Stimulated activated CD4-positive, alpha-beta T cell treated with anti-CD3 and anti-CD28 coated beads, Interleukin-15, amount 100 ng/mL, for 48 hours (primary cell): ENCODE measurements at places on chromosomes 5 and 9.

- no peak for DNase-seq
These were observed 179.7 kb upstream of the ANKRD55 start for GRCh38 chr5:56412601-56413379.

DNA sequence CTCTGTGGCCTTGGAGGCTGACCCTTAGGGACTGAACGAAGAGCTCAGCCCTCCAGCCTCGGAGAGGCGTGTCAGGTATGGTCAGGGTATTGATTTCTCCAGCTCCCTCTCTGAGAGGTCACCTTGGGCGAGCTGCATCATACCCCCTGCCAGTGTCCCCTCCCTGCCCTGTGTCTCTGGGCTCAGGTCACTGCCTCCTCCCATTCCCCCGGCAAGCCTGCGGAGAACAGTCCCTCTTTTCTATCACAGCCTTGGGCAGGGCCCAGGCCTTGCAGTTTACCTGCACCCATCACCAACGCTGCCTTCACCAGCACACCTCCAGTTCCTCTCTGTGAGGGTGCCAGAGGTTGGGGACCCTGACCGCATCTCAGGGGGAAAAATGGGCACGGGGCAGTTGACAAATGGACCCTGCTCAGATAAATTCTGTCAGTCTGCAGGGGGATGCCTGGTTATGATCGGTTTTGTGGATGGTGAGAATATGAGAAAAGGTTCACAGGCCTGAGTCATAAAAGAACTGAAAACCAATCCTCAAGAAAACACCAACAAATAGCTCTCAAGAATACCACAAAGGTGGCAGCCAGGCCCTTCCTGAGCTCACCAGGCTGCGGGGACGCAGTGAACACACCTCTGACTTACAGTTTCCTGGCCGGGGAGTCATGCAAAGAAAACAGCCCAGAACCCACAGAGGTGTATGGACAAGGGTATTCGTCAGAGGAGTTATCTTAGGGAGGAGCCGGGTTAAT, 24.7 kb upstream of the RXRA start:
- peak; percentile 56 for DNase-seq

DNA sequence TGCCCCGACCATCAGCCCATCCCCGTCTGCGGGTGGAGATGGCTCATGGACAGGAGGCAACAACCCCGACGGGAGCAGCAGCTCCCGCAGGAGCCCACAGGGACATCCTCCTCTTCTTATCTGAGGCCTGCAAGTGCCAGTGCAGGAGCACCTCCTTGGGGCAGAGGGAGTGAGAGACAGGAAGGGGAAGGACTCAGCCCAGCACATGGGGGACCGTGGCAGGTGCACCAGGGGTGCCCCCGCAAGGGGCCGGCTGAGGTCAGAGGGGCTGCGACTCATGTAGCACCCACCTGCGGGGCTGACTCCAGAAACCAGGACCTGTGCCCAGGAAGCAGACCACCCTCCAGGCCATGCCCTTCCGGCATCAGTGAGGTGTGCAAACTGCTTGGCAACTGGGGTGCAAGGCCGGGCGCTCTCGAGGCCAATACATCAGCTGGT, 259.8 kb upstream of the ADAMTS16 start:
- DNase-seq = no peak

GRCh38 chr5:40503439-40503838, 176.3 kb upstream of the PTGER4 start:
- peak; percentile 25 for DNase-seq

DNA sequence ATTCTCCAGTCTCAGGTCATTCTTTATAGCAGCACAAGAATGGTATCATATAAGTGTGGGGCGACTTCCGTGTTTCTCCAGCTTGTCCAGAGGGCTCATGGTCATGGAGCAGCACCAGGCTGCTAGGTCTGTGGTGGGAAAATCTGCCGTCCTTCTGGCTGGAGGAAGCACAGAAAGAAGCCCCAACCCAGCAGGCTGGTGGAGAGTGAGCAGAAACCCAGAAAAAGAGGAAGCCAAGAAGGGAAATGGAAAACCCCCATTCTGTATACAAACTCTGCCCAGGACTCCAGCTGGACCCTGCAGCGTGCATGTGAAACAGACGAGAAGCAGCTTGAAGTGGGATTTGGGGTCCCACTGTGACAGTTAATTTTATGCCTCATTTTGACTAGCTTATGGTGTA, 34.3 kb upstream of the OLFM1 start:
- no peak for DNase-seq

GRCh38 chr9:36676778-36677485, 104.2 kb downstream of the MELK start:
- no peak for DNase-seq

DNA sequence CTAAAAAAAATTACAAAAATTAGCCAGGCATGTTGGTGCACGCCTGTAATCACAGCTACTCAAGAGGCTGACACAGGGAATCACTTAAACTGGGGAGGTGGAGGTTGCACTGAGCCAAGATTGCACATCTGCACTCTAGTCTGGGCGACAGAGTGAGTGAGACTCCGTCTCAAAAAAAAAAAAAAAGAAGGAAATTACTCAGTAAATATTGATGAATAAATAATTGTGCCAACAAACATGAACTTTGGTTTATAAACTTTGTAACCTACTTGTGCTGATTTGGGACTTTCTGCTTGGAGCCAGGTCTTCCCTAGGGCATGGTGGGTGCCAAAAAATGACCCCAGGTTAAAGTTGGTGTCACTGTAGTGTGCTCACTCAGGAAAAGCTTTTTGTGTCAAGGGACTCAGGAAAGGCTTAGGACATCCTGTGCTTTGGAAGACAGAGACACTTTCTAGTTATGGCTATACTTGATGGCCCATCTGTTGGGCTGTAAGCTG, 19.0 kb downstream of the ABLIM3 start:
- no peak for DNase-seq

DNA sequence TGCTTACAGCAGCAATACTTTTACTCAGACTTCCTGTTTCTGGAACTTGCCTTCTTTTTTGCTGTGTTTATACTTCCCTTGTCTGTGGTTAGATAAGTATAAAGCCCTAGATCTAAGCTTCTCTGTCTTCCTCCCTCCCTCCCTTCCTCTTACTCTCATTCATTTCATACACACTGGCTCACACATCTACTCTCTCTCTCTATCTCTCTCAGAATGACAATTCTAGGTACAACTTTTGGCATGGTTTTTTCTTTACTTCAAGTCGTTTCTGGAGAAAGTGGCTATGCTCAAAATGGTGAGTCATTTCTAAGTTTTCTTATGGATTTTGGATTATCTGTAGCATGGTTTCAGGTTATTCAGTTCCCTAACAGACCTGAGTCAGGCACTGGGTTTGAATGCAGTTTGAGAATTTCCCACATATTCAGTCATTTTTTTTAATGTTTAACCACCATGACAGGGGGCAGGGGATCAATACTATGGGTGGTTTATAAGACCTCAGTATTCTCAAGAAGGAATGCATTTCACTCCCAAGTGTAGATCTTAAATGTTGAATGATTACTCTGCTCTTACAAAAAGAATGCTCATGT, at the start of gene IL7R:
Gene IL7R, plus strand, starts transcription at position 127 of the 587 bp plus-strand sequence. Its CDS starts 87 bp downstream, at position 214.
- no peak for DNase-seq

DNA sequence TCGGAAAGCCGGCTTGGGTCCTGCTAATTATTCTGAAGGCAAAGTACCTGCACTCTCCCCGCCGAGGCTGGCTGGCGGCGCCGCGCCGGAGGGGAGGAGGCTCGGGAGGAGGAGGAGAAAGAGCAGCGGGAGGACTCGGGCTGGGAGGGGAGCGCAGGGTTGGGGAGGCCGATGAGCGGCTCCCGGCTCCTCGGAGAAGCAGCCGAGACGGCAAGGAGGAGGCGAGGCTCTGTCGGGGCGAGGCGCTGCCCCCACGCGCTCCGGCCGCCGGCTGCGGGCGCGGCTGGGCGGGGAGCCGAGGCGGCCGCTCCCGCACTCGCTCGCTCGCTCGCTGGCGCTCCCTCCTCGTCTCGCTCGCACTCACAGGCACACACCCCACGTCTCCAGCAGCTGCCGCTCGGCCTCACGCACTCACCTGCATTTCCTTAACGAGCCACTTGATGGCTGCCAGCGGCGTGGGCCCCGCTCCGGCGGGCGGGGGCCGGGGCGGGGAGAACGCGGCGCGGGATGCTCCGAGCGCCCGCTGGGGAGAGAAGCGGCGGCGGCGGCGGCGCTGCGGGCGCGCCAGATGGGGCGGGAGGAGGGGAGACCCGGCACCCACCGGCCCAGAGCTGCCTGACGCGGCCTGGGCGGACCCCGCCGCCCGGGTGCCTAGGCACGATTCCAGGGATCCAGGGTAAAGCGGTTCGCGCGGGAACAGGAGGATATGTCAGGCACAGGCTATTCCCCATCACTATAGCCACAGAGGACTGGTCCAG, at the start of gene PTPRD:
Gene PTPRD, minus strand, starts transcription at position 362 of the 758 bp plus-strand sequence.
- peak; percentile 1 for DNase-seq
